Activated CD4-positive, alpha-beta T cell treated with anti-CD3 and anti-CD28 coated beads, Interleukin-2, amount 10 ng/mL, durations not matched to agents 24 days and 14 days (primary cell): ENCODE measurements at places on chromosomes 6 and 20.

DNA sequence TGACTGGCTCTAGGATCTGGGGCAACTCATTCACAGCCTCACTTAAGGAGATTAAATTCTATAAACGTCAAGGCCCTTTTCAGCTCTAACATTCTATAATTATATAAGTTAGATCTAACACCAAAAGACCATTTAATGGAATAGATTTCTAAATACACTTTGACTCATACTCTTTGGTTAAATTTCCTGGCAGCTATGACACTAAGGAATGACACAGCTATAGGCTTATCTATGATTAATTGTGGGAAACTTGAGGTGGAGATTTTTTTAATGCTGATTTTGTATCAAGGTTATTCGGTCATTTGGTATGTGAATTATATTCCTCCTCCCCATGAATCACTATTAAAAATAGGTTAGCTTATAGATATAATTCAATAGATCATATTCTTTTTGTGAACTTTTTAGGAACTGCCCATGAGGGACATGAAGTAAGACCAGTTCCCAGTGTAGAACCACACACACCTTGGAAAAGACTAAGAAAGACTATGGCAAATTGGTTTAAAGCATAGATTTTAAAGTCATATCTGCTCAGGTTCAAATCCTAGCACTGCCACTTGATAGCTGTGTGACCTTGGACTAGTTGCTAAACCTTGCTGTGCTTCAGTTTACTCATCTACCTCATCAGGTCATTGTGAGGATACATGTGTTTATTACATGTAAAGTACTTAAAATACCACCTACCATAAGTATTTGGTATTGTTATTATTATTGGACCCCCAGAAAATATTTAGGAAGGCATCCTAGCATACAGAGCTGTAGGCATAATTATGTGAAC, 116.0 kb downstream of the CRYBG1 start:
- DNase-seq, result no peak

GRCh38 chr6:165571721-165572132, 91.3 kb downstream of the PDE10A start:
- no peak for DNase-seq

GRCh38 chr20:19009081-19009688, 195.6 kb downstream of the SCP2D1 start:
- no peak for DNase-seq

GRCh38 chr6:31042806-31043205, 32.5 kb downstream of the MUC22 start:
- DNase-seq, result peak; percentile 74

DNA sequence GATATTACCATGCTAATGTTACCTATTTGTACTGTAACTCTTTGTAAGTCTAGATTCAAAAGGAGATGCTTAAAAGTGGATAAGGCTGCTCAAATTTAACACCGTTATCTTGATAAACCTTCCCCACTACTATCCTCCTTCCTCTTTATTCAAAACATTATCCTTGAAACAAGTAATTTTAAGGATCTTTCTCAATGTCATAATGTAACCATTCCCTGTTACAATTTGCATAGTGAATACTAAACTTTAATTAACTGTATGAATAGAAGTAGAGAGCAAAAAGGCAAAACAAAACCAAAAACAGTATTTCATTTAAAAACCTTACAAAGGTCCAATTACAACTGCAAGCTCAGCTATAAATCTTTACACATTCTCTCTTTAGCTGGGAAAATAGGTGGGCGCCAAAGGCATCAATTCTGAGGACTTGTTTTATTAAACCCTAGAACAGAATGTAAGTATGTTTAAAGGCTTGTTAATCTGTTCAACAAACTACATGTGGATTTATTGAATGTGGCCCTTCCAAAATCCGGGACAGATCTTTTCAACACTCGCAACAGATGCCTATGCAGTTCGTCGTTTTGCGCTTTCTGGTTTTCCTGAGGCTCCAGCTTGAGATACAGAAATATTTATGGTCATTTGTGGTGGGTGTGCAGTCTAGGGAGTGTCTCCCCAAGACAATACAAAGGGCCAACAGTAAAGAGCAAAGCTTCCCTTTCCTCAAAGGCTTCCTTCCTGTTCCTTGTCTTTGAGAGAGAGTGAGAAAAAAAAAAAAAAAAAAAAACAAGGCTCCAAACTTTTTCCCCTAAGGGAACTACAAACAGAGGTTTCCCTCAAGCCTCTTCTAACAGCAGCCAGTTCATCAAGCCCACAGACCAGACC, 15.1 kb downstream of the KIF13A start:
- DNase-seq, result no peak

DNA sequence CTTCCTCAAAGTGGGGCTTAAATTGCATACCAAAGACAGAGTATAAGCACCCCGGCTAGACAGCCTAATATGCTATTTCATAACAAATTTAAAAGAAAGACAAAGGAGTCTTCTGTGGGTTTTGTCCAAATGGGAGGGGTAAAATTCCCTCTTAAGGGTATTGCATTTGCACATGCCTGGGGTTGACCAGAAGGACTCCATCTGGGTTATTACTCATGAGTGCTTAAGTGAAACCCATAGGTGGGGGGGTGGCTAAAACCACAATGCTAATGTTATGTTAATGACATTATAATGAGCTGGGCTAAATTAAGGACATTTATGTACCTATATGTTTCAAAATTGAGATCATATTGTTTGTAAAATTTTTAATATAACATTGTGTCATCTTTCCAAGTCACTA, 15.0 kb downstream of the IMPG1 start:
- DNase-seq, result no peak

- no peak for DNase-seq
Observed at GRCh38 chr6:9205645-9206044, 770.3 kb upstream of the SLC35B3 start.

GRCh38 chr20:19661717-19662636, 96.1 kb upstream of the RIN2 start:
- DNase-seq, result peak; percentile 83

DNA sequence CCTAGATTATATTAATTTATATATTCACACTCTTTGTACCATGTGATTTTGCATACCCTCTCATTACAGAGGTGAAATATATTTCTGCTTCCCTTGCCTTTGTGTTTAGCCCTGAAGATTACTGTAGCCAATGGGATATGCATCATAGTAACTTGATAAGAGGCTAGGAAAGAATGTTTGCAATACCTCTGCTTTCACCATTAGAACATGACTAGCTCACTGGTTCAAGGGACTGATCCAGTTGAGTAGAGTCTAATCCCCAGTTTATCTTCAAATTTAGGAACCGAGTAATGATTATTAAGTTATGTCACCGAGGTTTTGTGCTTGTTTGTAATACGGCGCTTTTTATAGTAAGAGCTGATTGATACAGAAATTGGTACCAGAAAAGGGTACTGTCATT, 552.6 kb upstream of the GJE1 start:
- DNase-seq, result no peak

DNA sequence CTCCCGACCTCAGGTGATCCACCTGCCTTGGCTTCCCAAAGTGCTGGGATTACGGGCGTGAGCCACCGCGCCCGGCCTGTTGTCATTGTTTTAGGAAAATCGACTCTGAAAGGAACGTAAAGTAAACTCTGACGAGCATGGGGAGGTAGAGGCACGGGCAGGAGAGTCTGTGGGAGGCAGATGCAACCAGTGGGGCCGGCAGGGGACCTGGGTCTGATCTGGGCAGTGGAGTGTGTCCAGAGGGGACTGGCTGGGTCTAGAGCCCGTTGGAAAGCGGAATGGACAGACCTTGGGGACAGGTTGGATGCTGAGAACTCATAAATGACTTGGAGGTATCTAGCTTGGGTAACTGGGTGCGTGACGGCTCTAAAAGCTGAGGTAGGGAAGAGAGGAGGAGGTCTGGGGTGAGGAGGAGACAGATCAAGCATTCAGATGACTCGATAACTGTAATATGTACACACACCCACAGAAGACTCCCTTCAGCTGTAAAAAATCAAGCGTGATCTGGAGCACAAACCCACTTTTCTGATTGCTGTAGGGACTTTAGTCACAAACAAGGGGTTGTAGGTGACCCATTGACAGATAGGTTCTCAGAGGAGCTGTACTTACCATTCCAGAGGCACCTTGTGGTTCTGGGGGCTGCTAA, 22.4 kb downstream of the MANBAL start:
- DNase-seq, result no peak
